ENCODE measurements at places on chromosomes 1 and 21.
A peak's percentile ranks its signal among the peaks of the same experiment; 100 is the strongest.

DNA sequence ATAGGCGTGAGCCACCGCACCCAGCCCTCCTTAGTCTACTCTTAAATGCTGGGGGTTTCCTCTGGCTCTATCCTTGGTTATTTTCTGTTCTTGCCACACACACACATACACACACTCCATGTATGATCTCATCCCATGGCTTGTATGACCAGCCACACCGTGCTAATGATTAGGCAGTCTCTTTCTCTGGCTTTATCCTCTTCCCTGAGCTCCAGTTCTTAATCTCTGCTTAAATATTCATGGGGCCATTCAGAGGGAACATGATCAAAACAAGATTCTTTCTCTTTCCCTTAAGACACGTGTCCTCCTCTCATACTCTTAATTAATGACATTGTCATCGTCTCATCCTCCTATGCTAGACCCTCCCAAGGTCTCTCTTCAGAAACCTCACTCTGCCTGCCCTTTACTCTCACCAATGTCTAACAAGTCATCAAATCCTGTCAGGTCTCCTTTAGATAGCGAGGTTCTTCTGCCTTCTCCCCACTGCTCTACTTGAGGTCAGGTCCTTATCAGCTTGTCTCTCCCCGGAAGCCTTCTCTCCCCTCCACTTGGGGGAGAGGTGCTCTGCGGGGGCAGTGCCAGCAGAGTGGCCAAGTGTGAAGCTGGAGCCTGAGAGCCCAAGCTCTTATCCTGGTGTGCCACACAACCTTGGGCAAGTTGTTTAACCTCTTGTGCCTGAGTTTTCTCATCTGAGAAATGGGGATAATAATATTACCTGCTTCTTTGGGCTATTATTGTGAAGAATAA, 83.0 kb upstream of the GNG12 start:
- no peak for DNase-seq

DNA sequence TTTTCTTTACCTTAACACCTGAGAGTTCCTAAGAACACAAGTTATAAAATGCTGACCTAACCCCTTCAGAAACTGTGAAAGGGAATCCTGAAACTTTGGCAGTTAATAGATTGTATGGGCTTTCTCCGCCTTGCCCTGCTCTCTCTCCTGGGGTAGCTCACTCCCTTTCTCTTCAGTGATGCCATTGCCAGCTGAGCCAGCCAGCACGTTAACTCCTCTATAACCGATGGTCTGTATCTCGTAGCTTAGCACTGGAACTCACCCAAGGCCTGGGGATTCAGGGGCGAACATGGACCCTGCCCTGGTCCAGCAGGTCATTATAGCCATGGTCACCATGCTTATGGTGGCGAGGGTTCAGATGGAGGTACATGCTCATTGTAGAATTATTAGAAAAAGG, 40.7 kb downstream of the TRAPPC10 start:
- DNase-seq = no peak

- DNase-seq = peak; percentile 69
Measured at GRCh38 chr21:35924714-35925301, 135.5 kb downstream of the SETD4 start.

DNA sequence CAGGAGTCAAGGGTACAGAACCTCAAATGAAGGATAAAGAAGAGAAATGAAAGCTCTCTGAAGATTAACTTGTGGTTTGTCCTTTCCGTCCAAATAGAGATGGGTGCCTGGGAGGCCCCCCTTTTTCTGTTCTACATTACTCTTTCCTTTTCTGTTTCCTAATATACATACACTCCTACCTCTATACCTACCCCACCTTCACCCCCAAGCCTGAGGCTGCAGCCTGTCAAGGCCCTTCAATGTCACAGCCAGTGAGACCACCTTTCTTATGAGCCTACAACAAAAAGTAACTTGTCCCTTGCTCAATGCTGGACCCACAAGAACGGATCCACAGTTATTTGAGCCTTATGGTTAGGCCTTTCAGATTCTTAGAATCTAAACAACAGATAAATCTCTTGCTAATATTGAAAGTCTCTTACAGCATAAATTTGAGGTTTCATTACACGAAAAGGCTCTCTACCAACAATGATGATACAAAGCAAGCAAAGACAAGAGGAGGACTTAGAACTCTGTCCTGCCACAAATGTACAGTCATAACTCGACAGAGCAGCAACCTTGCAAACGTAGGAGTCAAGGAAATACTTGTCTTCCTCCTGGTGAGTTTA, 4.1 kb upstream of the TRAF3IP3 start:
- no peak for DNase-seq

DNA sequence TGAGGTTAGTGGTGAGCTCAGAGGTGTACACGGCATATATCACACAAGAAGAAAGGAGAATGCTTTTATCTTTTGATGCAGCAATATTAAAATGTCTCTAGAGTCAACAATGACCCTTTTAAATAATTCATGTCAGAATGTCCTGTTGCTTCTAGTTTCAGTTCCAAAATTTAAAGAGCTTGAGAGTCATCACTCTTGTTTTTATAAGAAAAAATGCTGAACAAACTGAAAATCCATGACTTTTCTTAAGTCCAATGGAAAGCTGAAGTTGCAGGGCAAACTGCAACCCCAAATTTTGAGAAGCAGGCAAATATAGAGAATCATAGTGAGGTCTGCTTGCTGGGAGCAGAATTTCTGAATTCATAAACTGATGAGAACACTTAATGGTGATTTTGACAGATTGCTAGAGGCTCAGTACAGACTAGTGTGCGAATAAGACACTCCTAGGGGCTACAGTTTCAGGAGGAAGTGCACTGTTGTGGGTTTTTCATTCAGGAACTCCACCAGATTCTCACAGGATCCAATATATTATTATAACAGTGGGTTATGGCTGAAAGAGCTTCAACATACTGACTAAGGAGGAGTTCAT, 135.1 kb downstream of the CLIC6 start:
- DNase-seq = no peak

- DNase-seq = no peak
Measured at GRCh38 chr1:21100481-21100921, 76.2 kb downstream of the EIF4G3 start.

DNA sequence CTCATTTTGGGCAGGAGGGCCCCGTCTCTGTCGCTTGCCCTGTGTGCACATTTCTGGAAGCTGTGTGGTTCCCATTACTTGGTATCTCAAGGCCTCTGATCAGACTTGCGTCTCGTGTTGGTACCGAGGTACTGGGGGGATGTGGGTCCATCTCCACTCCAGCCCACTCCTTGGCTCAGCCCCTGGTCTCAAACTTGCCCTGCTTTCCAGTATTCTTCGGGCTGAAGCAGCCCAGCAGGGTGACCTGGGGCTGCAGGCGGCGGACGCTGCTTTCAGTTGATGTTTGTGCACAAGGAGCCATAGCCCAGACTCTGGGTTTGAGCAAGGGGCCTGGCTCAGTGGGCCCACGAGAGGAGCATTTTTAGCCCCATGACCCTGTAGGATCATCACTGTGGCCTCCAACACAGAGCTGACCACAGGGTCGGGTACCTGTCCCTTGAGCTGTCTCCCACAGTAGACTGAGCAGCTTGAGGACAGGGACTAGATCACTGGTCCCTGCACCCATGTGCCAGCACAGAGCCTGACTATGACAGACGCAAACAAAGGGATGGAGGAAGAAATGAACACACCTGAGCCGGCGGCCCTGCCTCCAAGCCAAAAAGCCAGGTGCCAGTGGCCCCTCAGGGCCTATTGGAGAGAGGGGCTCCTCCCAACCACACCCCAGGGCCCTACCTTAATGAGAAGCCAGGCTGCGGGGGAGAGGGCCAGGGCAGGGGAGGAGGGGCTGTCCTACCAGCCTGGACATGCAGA, 46.8 kb downstream of the CHD5 start:
- no peak for DNase-seq

DNA sequence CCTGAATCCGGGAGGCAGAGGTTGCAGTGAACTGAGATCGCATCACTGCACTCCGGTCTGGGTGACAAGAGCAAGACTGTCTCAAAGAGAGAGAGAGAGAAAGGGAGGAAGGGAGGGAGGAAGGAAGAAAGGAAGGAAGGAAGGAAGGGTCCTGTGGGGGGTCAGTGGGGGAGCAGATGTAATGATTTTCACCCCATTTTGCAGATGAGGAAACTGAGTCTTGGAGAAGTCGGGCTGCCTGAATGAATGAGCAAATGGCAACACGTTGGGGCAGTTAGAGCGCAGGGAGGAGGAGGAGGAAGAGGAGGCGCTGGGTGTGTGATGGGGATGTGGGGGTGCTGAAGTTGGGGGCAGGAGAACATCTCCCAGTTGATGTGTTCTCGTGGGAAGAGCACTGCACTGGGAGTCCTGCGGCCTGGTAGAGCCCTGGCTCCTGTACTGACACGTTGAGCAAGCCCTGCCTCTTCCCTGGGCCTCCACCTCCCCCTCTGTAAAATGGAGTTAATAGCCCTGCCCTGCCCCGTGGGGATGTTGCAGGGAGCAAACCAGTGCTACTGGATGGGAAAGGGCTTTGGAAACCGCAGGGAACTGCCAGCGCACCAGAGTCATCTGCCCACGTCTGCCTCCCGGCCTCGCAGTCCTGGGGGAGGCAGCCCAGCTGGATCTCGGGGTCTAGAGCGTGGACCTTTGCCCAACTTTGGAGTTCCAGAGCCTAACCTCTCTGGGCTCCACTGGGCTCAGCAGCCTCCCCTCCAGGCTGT, 103.2 kb upstream of the CASZ1 start:
- no peak for DNase-seq

GRCh38 chr1:210360852-210361477, 32.3 kb downstream of the HHAT start:
- no peak for DNase-seq

Measured in AG09309 (cell line).